ENCODE measurements at places on chromosomes 3 and 15.

- DNase-seq: no peak
- peaks cover 16% of the 10 kb centered on the region for H3K36me3 ChIP-seq
- no peaks in the 10 kb centered on the region for H3K27me3 ChIP-seq
- no peak overlapping the region for H3K27ac ChIP-seq
- H3K4me3 ChIP-seq: no peak overlapping the region
Measured at GRCh38 chr15:40295877-40296560, 11.7 kb downstream of the PLCB2 start.

GRCh38 chr3:171732756-171733155, 77.5 kb downstream of the PLD1 start:
- H3K27me3 ChIP-seq: no peaks in the 10 kb centered on the region
- DNase-seq: no peak
- H3K4me1 ChIP-seq: no peaks in the 10 kb centered on the region
- no peak overlapping the region for H3K27ac ChIP-seq

- H3K4me1 ChIP-seq: no peaks in the 10 kb centered on the region
- no peak for DNase-seq
- H3K27me3 ChIP-seq: no peaks in the 10 kb centered on the region
- H3K36me3 ChIP-seq: no peaks in the 10 kb centered on the region
- H3K4me3 ChIP-seq: no peak overlapping the region
- no peak overlapping the region for H3K27ac ChIP-seq
Measured at GRCh38 chr3:60767536-60767935, 483.7 kb downstream of the FHIT start.

- DNase-seq: no peak
- H3K4me3 ChIP-seq: no peak overlapping the region
- peaks cover 12% of the 10 kb centered on the region for H3K4me1 ChIP-seq
- no peaks in the 10 kb centered on the region for H3K36me3 ChIP-seq
Measured at GRCh38 chr3:98733053-98733811, 29.9 kb upstream of the ST3GAL6 start.

GRCh38 chr3:36911990-36912804, 32.7 kb downstream of the TRANK1 start:
- no peaks in the 10 kb centered on the region for H3K27me3 ChIP-seq
- no peaks in the 10 kb centered on the region for H3K36me3 ChIP-seq
- peak overlapping the region; percentile 46 for H3K4me3 ChIP-seq
- H3K4me1 ChIP-seq: peaks cover 27% of the 10 kb centered on the region
- H3K27ac ChIP-seq: peak overlapping the region; percentile 60

- H3K4me3 ChIP-seq: no peak overlapping the region
- H3K27me3 ChIP-seq: no peaks in the 10 kb centered on the region
- DNase-seq: no peak
- H3K27ac ChIP-seq: no peak overlapping the region
- no peaks in the 10 kb centered on the region for H3K36me3 ChIP-seq
Measured at GRCh38 chr3:142105991-142106390, 43.4 kb downstream of the TFDP2 start.

DNA sequence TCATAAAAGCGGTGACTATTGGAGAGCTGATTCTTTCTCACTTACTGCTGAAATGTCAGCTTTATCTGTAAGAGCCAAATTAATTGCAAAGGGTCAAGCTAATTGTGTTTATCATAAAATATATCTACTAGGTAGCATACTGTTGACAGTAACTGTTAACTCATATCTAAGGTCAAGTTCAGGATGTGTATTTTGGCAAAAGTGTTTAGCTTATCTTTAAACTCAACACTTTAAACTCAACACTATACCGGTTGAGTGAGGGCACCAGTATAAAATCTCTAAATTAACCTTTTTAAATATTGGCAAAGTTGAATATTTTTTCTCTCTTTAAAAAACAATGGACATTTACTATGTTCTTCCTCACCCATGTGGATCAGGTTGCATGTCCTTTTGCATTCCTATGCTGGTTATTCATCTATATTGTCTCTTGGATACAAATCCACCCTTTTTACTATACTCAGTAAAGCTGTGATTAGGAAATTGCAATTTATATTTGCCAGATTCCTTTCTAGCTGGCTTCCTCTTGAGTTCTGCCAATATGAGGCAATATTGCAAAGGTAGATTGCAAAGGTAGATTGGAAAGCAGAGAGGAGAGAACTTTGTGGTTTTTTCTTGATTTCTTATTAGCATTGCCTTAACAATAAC, 344.6 kb upstream of the DCBLD2 start:
- no peak for DNase-seq
- H3K27me3 ChIP-seq: no peaks in the 10 kb centered on the region
- no peaks in the 10 kb centered on the region for H3K4me1 ChIP-seq
- H3K4me3 ChIP-seq: no peak overlapping the region

GRCh38 chr3:128315313-128315712, 151.4 kb downstream of the DNAJB8 start:
- H3K36me3 ChIP-seq: no peaks in the 10 kb centered on the region
- H3K4me1 ChIP-seq: peaks cover 73% of the 10 kb centered on the region
- H3K27ac ChIP-seq: no peak overlapping the region

DNA sequence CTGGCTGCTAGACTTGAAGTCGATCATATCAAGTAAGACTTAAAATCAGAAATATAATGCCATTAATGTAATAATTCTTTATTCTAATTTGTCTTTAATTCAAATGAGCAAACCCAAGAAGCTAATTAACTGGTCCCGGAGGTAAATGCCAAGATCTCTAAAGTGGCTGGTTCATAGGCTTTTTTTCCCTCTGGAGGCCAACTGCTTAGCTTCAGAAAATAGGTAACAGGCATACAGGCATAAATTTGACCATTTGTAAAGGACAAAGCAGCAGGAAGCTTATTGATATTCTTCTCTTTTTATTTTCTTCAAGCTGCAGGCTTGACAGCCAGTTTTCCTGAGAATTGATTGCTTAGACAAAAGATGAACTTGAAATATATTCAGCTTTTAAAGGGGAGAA, 158.6 kb upstream of the RAP2B start:
- DNase-seq: no peak
- H3K27ac ChIP-seq: no peak overlapping the region
- H3K36me3 ChIP-seq: no peaks in the 10 kb centered on the region
- H3K4me1 ChIP-seq: no peaks in the 10 kb centered on the region

- no peak for DNase-seq
- no peaks in the 10 kb centered on the region for H3K27me3 ChIP-seq
- H3K4me3 ChIP-seq: no peak overlapping the region
- H3K27ac ChIP-seq: no peak overlapping the region
- no peaks in the 10 kb centered on the region for H3K36me3 ChIP-seq
Measured at GRCh38 chr3:161270991-161271390, 49.9 kb downstream of the NMD3 start.

GRCh38 chr3:165830746-165831145, 6.5 kb downstream of the BCHE start:
- DNase-seq: no peak
- no peaks in the 10 kb centered on the region for H3K27me3 ChIP-seq
- H3K4me1 ChIP-seq: no peaks in the 10 kb centered on the region
- H3K4me3 ChIP-seq: no peak overlapping the region

DNA sequence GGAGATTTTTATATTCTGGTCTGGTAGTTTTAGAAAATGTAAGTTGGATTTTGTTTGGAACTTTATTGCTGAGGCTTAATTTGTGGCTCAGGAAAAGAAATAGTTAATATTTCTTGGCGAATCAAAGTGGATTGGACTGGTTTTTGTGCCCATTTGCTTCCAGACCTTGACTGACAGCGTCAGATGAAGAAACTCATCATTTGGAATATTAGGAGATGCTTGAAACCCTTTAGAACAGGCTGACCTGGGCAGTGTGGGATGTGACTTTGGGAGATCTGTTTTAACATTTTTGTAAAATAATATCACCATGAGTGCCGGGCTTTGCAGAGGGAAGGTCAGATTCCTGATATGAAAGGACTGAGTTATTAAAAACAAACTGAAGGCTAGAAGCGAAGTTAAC, 83.0 kb downstream of the AAGAB start:
- no peak overlapping the region for H3K4me3 ChIP-seq
- H3K4me1 ChIP-seq: peaks cover 6% of the 10 kb centered on the region
- peaks cover 44% of the 10 kb centered on the region for H3K36me3 ChIP-seq

DNA sequence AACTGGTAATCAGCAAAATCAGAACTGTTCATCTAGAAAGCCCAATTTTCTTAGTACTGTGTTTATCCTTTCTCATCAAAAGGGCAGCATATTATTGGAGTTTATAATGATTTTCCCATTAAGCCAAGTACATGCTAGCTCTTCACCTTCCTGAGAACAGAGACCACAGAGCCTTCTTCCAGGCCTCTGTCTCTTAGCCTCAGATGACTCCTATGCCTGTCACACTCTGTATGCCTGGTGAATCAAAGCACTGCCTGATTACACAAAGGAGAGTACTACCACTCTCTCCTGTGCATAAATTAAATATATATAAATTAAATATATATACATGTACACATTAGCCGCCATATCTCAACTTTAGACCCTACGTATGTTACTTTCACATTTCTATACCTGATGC, 636.1 kb downstream of the NTRK3 start:
- H3K4me3 ChIP-seq: no peak overlapping the region
- no peaks in the 10 kb centered on the region for H3K36me3 ChIP-seq
- no peak overlapping the region for H3K27ac ChIP-seq
- H3K27me3 ChIP-seq: no peaks in the 10 kb centered on the region
- DNase-seq: no peak

DNA sequence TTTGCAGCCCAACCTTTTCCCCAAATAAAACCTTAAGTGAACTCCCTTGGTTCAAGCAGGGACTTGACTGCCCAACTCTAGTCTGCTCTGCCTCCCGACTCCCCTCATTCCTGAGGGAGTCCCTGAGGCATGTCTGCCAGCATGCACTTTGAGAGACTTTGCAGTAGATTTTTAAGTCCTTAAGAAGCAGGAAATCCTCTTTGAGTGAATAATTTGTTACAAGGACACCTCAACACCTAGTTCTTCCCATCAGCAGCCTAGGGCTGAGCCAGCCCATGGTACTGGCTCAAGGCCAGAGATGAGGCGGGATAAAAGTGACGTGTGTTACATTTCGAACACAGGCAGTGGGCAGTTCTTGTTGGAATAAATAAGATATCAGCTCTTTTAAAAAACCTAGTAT, 204.3 kb upstream of the SLC2A2 start:
- no peak overlapping the region for H3K27ac ChIP-seq
- peaks cover 4% of the 10 kb centered on the region for H3K36me3 ChIP-seq
- no peak for DNase-seq

DNA sequence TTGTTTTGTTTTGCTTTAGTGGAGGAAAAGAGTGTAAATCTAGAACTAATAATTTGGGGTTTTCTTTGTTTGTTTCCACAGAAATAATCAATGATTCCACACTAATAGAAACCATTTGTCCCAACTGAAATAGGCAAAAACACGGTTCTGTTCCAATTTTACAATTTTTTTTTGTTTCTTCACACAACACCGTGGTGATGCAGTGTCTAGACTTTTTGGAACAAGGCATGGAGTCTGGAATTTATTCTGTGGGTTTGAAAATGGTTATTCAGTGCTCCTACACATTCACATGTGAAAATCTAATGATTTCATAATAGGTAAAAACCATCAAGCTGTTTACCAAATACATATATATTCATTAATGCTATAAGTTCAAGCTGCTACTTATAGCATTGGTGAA, 629.0 kb upstream of the TGFBR2 start:
- H3K36me3 ChIP-seq: no peaks in the 10 kb centered on the region
- H3K4me3 ChIP-seq: no peak overlapping the region
- no peak overlapping the region for H3K27ac ChIP-seq
- H3K27me3 ChIP-seq: no peaks in the 10 kb centered on the region

GRCh38 chr3:78703944-78704343, 1063.9 kb downstream of the ROBO1 start:
- no peak overlapping the region for H3K27ac ChIP-seq
- H3K27me3 ChIP-seq: no peaks in the 10 kb centered on the region
- H3K4me1 ChIP-seq: no peaks in the 10 kb centered on the region
- H3K4me3 ChIP-seq: no peak overlapping the region

- no peaks in the 10 kb centered on the region for H3K4me1 ChIP-seq
- H3K27ac ChIP-seq: no peak overlapping the region
- H3K27me3 ChIP-seq: no peaks in the 10 kb centered on the region
- DNase-seq: no peak
- no peak overlapping the region for H3K4me3 ChIP-seq
Measured at GRCh38 chr3:128064962-128065361, 12.7 kb downstream of the SEC61A1 start.

- H3K27ac ChIP-seq: no peak overlapping the region
- no peaks in the 10 kb centered on the region for H3K36me3 ChIP-seq
- no peaks in the 10 kb centered on the region for H3K4me1 ChIP-seq
- H3K27me3 ChIP-seq: no peaks in the 10 kb centered on the region
- DNase-seq: no peak
- no peak overlapping the region for H3K4me3 ChIP-seq
Measured at GRCh38 chr15:52100807-52101442, 11.7 kb downstream of the BCL2L10 start.

GRCh38 chr3:107993771-107994170, 97.1 kb downstream of the CD47 start:
- peaks cover 2% of the 10 kb centered on the region for H3K4me1 ChIP-seq
- no peaks in the 10 kb centered on the region for H3K36me3 ChIP-seq
- no peaks in the 10 kb centered on the region for H3K27me3 ChIP-seq
- DNase-seq: no peak
- H3K4me3 ChIP-seq: no peak overlapping the region

- no peak overlapping the region for H3K27ac ChIP-seq
- no peak overlapping the region for H3K4me3 ChIP-seq
- H3K4me1 ChIP-seq: no peaks in the 10 kb centered on the region
- no peaks in the 10 kb centered on the region for H3K36me3 ChIP-seq
- DNase-seq: no peak
- no peaks in the 10 kb centered on the region for H3K27me3 ChIP-seq
Measured at GRCh38 chr15:96046620-96047240, 283.8 kb upstream of the NR2F2 start.

GRCh38 chr3:136932978-136933772, 24.6 kb upstream of the IL20RB start:
- no peaks in the 10 kb centered on the region for H3K36me3 ChIP-seq
- peaks cover 27% of the 10 kb centered on the region for H3K4me1 ChIP-seq
- no peak for DNase-seq
- no peaks in the 10 kb centered on the region for H3K27me3 ChIP-seq
- no peak overlapping the region for H3K4me3 ChIP-seq

DNA sequence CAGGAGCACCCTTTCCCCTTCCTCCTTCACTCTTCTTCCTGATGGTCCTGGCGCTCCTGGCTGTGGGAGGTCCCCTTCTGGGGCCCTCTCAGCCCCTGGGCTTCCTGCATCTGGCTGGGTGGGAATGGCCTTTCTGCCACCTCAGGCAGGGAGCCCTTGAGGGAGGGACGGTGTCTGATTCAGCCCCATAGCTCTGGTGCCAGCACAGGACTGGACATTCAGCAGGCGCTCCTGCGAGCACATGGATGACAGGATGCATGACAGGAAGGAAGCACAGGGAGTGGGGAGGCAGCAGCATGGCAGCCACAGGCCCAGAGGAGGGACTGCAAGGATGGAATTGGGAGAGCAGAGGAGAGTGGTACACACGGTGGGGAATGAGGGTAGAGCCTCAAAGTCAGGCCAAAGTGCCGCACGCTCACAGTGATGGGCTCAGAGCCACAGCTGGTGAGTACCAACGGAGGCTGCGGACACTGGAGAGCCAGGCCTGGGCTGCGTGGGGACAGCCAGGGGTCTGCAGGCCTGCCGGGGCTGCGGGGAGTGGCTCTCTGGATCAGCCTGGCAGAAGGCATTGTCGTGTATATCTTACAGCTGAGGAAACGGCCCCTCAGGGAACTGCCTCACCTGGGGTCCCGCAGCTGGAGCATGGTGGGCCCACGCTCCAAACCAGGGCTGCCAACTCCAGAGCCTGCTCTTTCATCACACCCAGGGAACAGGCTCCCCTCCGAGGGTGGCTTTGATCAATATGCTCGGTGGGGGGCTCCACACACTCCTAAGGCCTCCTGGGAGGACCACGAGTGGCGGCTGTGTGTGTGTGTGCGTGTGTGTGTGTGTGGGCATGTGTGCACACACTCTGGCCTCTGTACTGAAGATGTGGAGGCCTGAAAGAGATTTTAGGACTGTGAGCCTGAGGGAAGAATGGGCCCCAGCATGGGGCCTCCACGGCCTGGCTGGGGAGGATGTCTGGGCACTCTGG, 51.4 kb upstream of the CTSH start:
- no peak overlapping the region for H3K27ac ChIP-seq
- H3K27me3 ChIP-seq: no peaks in the 10 kb centered on the region
- no peaks in the 10 kb centered on the region for H3K36me3 ChIP-seq
- DNase-seq: no peak
- H3K4me1 ChIP-seq: no peaks in the 10 kb centered on the region
